ENCODE measurements at places on chromosomes 2 and 18. TPM values are rescaled to one million over a fixed set of nuclear protein-coding genes. Genes with fewer than 3 reads are reported as not detected.
A peak's percentile ranks its signal among the peaks of the same experiment; 100 is the strongest.

DNA sequence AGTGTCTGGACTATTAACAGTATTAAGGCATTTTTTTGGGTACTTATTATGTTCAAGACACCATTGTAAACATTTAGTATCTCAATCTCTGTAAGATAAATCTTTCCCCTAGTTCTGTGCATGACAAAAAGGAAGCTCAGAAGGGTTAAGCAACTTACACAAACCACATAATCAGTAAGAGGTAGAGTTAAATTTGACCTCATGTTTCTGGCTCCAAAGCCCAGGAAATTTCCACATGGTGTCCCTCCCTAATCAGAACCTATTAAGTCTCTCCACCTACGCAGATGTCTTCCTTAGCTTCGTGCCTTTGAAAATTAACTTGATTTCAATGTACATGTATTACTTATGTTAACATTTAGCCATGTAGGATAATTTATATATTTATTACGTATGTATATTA lies 2.0 kb downstream of the MFSD6 start:
- no peak for DNase-seq

GRCh38 chr18:73646196-73646595 lies 501.4 kb downstream of the FBXO15 start:
- DNase-seq = no peak

- peak; percentile 39 for DNase-seq
These were observed 809.8 kb upstream of the SOX11 start for GRCh38 chr2:4882421-4882820.

GRCh38 chr18:36302676-36303075 lies 5.2 kb downstream of the FHOD3 start:
- no peak for DNase-seq

DNA sequence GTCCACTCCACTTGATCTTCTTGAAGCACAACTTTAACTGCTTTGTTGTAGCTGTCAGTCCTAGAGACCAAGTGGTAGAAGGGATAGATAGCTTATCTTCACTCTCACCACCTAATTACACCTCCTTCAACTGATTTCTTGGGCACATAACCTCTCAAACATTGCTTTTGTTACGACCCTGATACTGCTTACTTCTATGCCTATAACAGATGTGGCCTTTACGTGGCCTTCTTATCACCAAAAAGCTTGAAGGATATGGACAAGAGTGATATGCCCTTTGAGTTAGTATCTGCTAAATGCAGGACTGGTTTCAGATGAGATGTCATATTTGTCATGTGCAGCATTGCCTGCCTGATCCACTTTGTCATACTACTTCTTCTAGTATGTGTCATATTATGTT lies 847.2 kb downstream of the TDRD15 start:
- no peak for DNase-seq

TUBB8B gene
- polyA plus RNA-seq = 0.30 TPM

DSC2 gene
- polyA plus RNA-seq = 3.1 TPM

TPGS2 gene
- 54.2 TPM for polyA plus RNA-seq

CHMP1B gene
- 19.3 TPM for polyA plus RNA-seq

Data from muscle of leg (tissue), 16 donors.